ENCODE measurements at places on chromosomes 13 and 19. TPM values are rescaled to one million over a fixed set of nuclear protein-coding genes. Genes with fewer than 3 reads are reported as not detected.

DLL3 gene
- 0.45 TPM for total RNA-seq

PROZ gene
- total RNA-seq, result 0.20 TPM

LILRB4 gene
- total RNA-seq, result 0.23 TPM

TUBB4A gene
- total RNA-seq, result 5.9 TPM

ZNF534 gene
- total RNA-seq, result not detected

ARHGEF7 gene
- total RNA-seq, result 61.8 TPM

NEK5 gene
- total RNA-seq, result 0.09 TPM

PRODH2 gene
- total RNA-seq, result not detected

HSPB6 gene
- not detected for total RNA-seq

ZNF816 gene
- total RNA-seq, result 11.6 TPM

PRKACA gene
- 65.4 TPM for total RNA-seq

PGLYRP1 gene
- not detected for total RNA-seq

PVR gene
- 7.9 TPM for total RNA-seq

ZNF229 gene
- total RNA-seq, result 0.07 TPM

CERS4 gene
- 22.2 TPM for total RNA-seq

GNA15 gene
- 83.6 TPM for total RNA-seq

EPSTI1 gene
- total RNA-seq, result 56.0 TPM

NBEA gene
- 0.39 TPM for total RNA-seq

ZBTB32 gene
- 57.1 TPM for total RNA-seq

PTH2 gene
- not detected for total RNA-seq

ZNF829 gene
- total RNA-seq, result 4.4 TPM

FBXO27 gene
- 0.27 TPM for total RNA-seq

TIMM29 gene
- 22.7 TPM for total RNA-seq

OVOL3 gene
- total RNA-seq, result not detected

TTC9B gene
- total RNA-seq, result not detected

ZNF317 gene
- 40.6 TPM for total RNA-seq

KL gene
- total RNA-seq, result 0.07 TPM

FAM216B gene
- not detected for total RNA-seq

ZNF324B gene
- 11.8 TPM for total RNA-seq

AXL gene
- total RNA-seq, result not detected

PSG2 gene
- total RNA-seq, result not detected

CCDC8 gene
- total RNA-seq, result not detected

KCNN4 gene
- total RNA-seq, result 39.9 TPM

RFX2 gene
- 7.3 TPM for total RNA-seq

Data from T-helper 2 cell treated with Interferon-gamma antibody and Interleukin-4, amounts not matched to agents 100 ng/mL and 5 ng/mL, for 36 hours (primary cell).